Stimulated activated CD8-positive, alpha-beta memory T cell treated with anti-CD3 and anti-CD28 coated beads, Interleukin-15, amount 100 ng/mL, for 24 hours (primary cell): ENCODE measurements at places on chromosomes 6 and 20.

DNA sequence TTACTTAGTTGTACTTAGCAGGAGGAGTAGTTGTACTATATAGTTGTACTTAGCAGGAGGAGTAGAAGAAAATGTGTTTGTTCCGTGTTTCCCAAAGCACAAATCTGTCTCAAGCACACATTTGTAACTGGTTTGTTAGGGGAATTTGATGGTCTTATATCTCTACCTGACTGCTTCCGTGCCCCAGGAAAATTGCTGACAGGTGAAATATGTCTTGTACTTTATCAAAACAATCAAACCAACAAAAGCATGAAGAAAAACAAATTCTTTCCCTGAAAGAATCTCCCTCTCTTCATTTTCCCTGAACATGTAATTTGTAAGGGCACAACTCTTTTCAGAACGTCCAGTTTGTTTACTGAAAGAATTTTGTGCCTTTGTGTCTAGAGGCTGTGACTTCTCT is 106.6 kb upstream of the RGS17 start:
- DNase-seq, result no peak

GRCh38 chr6:144873623-144874378 is 588.7 kb downstream of the UTRN start:
- DNase-seq, result no peak

- no peak for DNase-seq
Observed at GRCh38 chr20:45060294-45060693, 40.6 kb downstream of the KCNS1 start.

DNA sequence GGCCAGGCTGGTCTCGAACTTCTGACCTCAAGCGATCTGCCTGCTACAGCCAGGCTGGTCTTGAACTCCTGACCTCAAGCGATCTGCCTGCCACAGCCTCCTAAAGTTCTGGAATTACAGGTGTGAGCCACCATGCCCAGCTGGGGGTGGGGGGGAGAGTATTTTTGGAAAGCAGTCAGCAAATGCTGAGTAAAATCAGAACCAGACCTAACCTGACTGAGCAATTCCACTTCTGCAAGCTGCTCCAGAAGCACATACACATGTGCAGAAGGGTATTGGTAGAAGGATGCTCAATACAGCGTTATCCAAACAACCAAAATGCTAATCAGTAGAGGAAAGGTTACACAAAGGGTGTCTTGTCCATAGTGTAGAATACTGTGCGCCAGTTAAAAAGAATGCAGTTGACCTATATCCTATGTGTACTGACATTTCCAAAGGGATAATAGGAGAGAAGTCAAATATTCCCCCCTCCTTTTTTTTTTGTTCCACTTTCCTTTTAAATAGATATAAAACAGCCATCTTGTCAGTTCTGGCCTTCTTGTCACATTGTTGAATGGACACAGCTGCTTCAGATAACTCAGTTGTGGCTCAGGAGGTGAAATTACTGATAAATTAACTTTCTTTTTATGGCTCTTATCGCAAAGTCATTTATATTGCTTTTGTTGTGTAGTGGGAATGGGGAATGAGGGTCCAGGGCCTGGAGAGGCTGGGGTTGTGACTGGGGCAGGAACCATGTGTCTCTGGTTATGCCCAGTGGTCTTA is 74.6 kb downstream of the DTD1 start:
- no peak for DNase-seq

DNA sequence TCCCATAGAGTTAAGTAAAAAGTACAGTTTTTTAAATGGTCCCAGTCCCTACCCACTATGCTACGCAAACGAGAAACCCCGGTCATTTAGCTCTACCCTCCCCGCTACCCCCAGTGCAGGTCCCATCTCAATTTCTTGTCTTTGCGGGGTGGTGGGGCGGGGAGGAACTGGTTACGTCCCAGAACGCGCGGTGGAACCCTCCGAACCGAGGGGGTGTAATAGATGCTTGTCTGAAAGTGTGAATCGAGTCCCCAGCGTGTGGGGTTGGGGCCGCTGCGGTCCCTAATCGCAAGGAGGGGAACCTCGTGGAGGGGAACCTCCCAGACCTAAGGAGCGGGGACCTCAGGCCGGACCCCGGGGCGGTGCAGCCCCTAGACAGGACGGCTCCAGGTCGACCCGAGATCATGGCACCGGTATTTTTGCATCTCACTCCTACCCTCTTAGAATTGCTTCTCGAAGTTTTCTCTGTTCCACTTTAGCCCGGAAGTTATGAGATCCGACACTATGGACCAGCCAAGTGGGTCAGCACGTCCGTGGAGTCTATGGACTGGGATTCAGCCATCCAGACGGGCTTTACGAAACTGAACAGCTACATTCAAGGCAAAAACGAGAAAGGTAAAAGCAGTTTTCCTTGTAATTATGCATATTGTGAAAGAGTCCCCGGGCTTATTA is 779 bp downstream of the HEBP2 start:
- peak; percentile 4 for DNase-seq

GRCh38 chr20:59661621-59662020 is 57.3 kb downstream of the PHACTR3 start:
- no peak for DNase-seq

DNA sequence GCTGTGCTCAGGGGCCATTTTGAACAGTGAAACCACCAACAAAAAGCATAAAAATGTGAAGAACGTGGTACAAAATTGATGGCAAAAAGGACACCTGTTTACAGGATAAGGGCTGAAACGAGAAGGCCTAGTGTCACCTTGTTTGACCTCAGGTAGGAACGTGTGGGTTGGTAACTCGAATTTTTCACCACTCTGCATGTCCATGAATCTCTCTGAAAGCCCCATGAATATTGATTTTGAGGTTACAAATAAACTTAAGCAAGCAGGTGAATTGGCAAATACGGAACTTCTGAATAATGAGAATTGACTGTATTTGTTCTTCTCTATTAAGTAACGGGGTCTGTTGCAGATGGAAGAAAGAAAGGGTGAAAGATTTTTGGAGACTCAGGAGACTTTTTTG is 59.6 kb upstream of the EDN1 start:
- DNase-seq, result no peak

- DNase-seq, result no peak
Observed at GRCh38 chr20:42419814-42420532, 769.7 kb downstream of the PTPRT start.

DNA sequence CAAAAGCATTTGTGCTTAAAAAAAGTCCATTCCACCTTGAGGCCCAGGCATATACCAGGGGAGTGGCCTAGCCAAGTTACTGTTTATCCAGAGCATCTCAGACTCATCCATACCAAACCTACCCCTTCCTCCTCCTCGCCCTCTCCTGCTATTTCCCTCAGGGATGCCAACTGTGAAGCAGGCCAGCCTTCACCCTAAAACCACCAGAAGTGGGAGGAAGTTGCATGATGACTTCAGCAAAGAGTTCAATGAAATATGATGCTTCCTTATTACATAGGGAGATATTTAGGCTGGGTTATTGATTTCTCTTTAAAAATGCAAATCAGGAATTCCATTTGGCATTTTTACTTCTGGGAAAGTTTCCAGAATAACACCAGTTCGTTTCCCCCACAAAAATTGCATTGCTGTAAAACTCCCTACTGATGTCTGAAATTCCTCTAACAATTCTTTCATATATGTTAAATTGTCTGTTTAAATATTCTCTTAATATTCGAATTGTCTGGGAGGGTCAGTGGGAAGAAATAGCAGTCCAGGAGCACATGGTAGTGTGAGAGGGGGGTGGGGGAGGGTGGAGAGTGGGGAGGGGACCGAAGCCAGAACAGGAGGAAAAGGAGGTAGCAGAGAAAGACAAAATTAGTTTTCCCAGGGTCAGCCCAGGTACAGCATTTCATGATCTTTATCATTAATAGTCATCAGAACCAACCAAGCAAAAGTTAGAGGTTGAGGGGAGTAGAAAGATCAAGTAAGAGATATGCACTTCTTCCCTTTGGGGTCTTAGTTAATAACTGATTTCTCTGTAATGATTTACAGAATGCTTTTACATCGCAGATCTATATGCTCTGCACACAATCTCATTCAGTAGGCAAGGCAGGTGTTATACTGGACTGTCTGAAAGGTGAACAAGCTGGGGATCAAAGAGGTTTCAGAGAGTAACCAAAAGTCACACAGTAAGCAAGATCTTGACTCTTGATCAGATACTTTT is 1.7 kb upstream of the TCP11 start:
- DNase-seq, result no peak

DNA sequence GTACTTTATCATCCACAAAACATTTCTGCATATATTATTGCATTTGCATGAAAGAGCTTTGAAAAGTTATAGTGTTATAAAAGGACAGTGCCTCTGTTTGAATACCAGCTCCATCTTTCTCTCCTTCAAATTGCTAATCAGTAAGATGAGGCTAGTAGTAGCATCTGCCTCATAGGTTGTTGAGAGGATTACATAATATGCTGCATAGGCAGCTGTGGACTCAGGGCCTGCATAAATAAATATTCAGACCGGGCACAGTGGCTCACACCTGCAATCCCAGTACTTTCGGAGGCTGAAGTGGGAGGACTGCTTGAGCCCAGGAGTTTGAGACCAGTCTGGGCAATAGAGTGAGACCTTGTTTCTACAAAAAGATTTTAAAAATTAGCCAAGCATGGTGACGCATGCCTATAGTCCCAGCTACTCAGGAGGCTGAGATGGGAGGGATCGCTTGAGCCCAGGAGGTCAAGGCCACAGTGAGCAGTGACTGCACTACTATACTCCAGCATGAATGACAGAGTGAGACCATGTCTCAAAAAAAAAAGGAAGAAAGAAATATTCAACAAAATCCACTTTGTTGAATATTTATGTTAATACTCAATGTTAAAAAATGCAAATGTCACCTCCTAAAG is 18.3 kb upstream of the SEC63 start:
- no peak for DNase-seq

GRCh38 chr20:49541733-49542513 is 26.0 kb downstream of the PTGIS start:
- DNase-seq, result peak; percentile 31

DNA sequence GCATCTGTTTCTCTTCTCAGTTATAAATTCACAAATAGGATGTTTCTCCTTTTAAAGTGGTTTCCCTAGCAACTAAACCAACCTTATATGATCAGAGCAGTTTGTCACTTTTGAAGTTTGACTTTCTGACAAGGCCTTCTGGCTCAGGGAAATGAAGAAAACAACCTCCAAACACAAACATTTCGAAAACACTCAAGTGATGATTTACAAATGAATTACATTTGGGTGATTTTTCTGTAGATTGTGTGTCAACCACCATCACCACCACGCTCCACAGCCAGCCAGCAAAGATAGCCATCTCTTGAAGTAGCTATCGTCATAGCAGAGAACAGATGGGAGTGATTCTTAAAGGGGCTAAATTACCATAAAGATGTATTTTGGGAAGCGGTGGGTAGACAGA is 16.5 kb upstream of the MLIP start:
- no peak for DNase-seq

DNA sequence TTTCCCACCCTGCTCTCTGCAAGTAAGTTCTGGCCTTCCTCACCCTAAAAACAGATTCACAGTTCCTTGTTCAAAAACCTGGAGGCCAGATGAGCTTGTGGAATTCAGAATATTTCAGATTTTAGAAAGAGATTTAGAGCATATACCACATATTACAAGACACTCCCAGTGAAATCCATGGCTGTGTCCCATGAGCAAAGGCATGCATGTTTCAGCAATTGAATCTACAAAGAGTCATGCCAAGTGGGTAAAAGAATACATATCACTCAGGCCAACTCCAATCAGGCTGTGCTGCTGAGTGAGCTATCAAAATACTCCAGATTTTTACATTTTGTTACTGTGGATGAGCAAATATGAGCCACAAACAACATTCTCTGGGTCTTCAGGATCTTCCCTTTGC is 10.2 kb upstream of the NEDD9 start:
- no peak for DNase-seq

GRCh38 chr6:57307850-57308249 is 9.6 kb upstream of the PRIM2 start:
- no peak for DNase-seq
